Body of pancreas (tissue), 4 donors: ENCODE measurements at places on chromosomes 1 and 21. TPM values are rescaled to one million over a fixed set of nuclear protein-coding genes. Genes with fewer than 3 reads are reported as not detected.

DNA sequence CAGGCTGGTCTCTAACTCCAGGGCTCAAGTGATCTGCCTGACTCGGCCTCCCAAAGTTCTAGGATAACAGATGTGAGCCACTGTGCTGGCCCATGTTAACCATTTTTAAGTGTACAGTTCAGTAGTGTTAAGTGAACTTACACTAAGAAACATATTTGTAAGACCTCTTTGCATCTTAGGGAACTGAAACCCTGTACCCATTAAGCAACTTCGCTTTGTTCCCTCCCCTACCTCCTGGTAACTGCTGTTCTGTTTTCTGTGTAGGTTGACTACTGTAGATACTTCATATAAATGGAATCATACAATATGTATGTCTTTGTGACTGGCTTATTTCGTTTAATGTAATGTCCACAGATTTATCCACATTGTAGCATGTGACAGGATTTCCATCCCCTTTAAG, 11.0 kb downstream of the NUDC start:
- peaks cover under 1% of the 10 kb centered on the region for H3K4me1 ChIP-seq
- H3K36me3 ChIP-seq: peaks cover 4% of the 10 kb centered on the region
- H3K27ac ChIP-seq: no peak overlapping the region
- DNase-seq: no peak

GRCh38 chr1:109890115-109890953, 20.3 kb upstream of the CSF1 start:
- no peaks in the 10 kb centered on the region for H3K27me3 ChIP-seq
- no peak overlapping the region for H3K27ac ChIP-seq
- H3K4me1 ChIP-seq: peaks cover 16% of the 10 kb centered on the region
- H3K4me3 ChIP-seq: no peak overlapping the region
- H3K36me3 ChIP-seq: no peaks in the 10 kb centered on the region
- DNase-seq: no peak

The ALG14 gene
- total RNA-seq: 0.99 TPM

The AK5 gene
- total RNA-seq: not detected

The C1QA gene
- total RNA-seq: 29.7 TPM

GRCh38 chr21:35566874-35567273, 493.5 kb downstream of the SETD4 start:
- H3K27me3 ChIP-seq: no peaks in the 10 kb centered on the region
- H3K36me3 ChIP-seq: no peaks in the 10 kb centered on the region
- no peak overlapping the region for H3K27ac ChIP-seq
- H3K4me3 ChIP-seq: no peak overlapping the region

DNA sequence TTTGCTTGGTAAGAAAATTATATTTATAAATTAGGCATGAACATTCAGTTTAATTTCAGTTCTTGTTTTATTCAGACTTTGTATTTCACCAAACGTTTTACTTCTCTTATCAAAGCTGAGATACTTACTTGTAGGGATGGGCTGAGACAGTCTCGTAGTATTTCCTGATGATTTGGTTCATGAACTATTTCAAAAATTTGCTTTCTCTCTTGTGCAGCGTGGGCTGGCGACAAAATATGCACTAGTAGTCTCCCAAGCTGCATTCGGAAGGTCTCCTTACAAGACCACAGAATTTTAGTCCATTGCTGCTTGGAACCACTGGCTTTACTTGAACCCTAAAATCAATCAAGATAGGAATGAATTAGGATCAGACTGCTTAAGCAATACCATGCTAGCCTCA, 91.7 kb upstream of the GNG4 start:
- H3K4me3 ChIP-seq: no peak overlapping the region
- H3K4me1 ChIP-seq: no peaks in the 10 kb centered on the region
- no peaks in the 10 kb centered on the region for H3K27me3 ChIP-seq
- DNase-seq: no peak
- H3K36me3 ChIP-seq: peaks cover 4% of the 10 kb centered on the region

- H3K27me3 ChIP-seq: no peaks in the 10 kb centered on the region
- H3K4me3 ChIP-seq: no peak overlapping the region
- H3K27ac ChIP-seq: no peak overlapping the region
- no peaks in the 10 kb centered on the region for H3K36me3 ChIP-seq
Measured at GRCh38 chr21:30839304-30839703, 9.7 kb upstream of the KRTAP7-1 start.

DNA sequence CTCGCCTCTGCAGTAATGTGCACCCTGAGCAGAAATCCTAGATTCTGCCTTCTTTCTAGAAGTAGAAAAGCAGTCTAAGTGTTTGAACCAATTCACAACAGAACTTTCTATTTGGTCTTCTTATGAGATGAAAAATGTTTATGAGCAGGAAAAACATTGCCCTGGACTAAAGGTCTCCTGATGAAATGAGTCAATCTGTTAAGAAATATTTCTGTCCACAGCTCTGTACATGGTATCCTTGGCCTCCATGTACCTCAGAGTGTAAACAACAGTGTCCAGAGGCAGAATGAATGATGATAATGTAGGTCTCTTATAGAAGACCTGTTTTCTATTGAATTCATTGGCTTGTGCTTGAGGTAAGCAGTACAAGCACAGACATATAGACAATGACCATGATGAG, 6.2 kb upstream of the APCS start:
- no peak for DNase-seq
- H3K27ac ChIP-seq: no peak overlapping the region
- H3K27me3 ChIP-seq: no peaks in the 10 kb centered on the region

GRCh38 chr1:76881762-76882161, 14.5 kb downstream of the ST6GALNAC5 start:
- H3K27ac ChIP-seq: no peak overlapping the region
- no peaks in the 10 kb centered on the region for H3K36me3 ChIP-seq
- no peak for DNase-seq

DNA sequence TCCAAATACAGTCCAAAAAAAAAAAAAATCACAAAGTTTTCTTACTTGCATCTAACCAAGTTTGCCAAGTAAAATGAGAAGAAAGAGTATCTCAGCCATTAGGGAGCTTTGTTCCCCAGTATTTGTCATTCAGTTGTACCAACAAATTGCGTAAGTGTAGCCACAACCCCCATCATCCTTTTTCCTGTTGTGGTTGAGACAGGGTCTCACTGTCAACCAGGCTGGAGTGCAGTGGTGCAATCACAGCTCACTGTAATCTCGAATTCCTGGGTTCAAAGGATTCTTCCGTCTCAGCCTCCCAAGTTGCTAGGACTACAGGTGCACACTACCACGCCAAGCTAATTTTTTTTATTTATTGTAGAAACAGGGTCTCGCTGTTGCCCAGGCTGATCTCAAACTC, 9.5 kb downstream of the STX6 start:
- no peaks in the 10 kb centered on the region for H3K36me3 ChIP-seq
- no peak overlapping the region for H3K4me3 ChIP-seq
- no peak for DNase-seq
- H3K4me1 ChIP-seq: peaks cover 13% of the 10 kb centered on the region
- H3K27me3 ChIP-seq: no peaks in the 10 kb centered on the region
- no peak overlapping the region for H3K27ac ChIP-seq

GRCh38 chr1:78527706-78528105, 36.9 kb downstream of the PTGFR start:
- no peak overlapping the region for H3K4me3 ChIP-seq
- H3K27me3 ChIP-seq: no peaks in the 10 kb centered on the region
- H3K4me1 ChIP-seq: no peaks in the 10 kb centered on the region
- no peaks in the 10 kb centered on the region for H3K36me3 ChIP-seq
- no peak for DNase-seq
- no peak overlapping the region for H3K27ac ChIP-seq

The SMYD3 gene
- total RNA-seq: 13.5 TPM

DNA sequence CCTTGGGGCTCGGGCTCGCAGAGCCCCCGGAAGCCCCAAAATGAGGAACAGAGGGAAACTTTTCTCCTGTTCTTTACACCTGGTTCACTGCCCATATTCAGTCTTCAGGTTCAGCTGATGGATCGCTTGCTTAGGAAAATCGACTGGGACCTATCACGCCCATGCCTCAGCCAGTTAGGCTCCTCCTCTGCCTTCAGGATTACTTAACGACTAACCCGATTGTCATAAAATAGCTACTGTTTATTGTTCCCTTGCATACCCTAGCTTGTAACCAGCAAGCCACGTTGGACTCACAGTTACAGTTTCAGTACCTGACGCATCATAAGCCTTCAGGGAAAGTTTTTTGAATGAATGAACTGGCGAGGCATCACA, 692 bp downstream of the TARDBP start:
- DNase-seq: no peak
- H3K27me3 ChIP-seq: no peaks in the 10 kb centered on the region
- H3K36me3 ChIP-seq: peaks cover 23% of the 10 kb centered on the region
- H3K4me1 ChIP-seq: peaks cover 30% of the 10 kb centered on the region
- H3K27ac ChIP-seq: peak overlapping the region; percentile 97

The LRRC39 gene
- not detected for total RNA-seq

- no peak overlapping the region for H3K27ac ChIP-seq
- no peak for DNase-seq
- H3K4me3 ChIP-seq: no peak overlapping the region
Measured at GRCh38 chr21:26597031-26597430, 23.9 kb upstream of the CYYR1 start.

The LDLRAP1 gene
- total RNA-seq: 20.8 TPM

DNA sequence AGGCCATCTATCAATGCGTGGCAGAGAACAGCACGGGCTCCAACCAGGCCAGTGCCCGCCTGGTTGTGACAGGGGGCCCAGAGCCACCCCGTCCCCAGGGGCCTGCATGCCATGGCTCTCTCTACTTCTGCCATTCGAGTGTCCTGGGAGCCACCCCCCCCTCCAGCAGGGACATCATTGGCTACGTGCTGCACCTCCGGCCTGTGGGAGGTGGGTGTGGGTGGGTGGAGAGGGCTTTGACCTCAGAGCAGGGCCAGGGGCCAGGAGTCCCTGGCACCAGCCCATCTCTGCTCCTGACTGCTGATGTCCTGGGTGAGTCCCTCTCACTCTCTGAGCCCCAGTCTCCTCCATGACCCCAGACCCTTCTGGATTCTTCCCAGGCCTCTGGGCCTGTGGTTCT, 25.3 kb downstream of the SLC27A3 start:
- no peak for DNase-seq
- no peak overlapping the region for H3K4me3 ChIP-seq
- no peaks in the 10 kb centered on the region for H3K27me3 ChIP-seq

GRCh38 chr1:93036672-93037071, 42.4 kb upstream of the MTF2 start:
- no peak for DNase-seq
- H3K4me1 ChIP-seq: no peaks in the 10 kb centered on the region
- no peaks in the 10 kb centered on the region for H3K27me3 ChIP-seq
- H3K36me3 ChIP-seq: no peaks in the 10 kb centered on the region
- no peak overlapping the region for H3K4me3 ChIP-seq

DNA sequence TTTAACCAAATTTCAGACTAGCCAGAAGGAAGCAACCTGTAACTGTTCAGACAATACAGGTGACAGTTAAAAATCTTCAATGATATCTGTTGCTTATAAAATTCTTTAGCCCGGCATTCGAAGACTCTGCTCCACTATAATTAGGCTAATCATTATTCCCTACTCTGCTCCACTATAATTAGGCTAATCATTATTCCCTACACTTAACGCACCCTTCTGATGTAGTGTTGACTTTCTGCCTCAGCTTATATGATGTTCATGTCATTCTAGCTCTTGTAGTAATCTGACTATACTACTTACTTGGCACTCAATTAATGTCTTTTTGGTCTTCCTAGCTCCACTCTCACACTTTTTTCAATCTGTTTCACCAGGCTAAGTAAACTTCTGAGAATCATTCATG, 13.3 kb downstream of the TESK2 start:
- H3K27me3 ChIP-seq: no peaks in the 10 kb centered on the region
- no peak for DNase-seq
- H3K27ac ChIP-seq: no peak overlapping the region
- H3K36me3 ChIP-seq: no peaks in the 10 kb centered on the region
- no peaks in the 10 kb centered on the region for H3K4me1 ChIP-seq
- no peak overlapping the region for H3K4me3 ChIP-seq

DNA sequence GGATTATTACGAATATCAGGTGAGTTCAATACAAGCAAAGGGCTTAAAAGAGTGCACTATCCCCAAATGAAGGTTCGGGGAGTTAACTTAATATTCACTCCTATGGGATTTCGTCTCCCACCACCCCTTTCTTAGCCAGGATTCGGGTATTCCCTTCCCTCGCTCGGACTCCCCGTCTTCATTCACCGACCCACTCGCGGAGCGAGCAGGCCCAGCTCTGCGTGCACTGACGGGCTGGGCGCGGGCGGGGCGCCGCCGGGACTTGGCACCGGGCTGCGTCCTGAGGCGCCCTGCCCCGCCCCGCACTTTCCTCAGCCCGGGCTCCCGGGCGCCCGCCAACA, 7.7 kb upstream of the MPZL1 start:
- no peaks in the 10 kb centered on the region for H3K27me3 ChIP-seq
- H3K27ac ChIP-seq: peak overlapping the region; percentile 78
- H3K36me3 ChIP-seq: no peaks in the 10 kb centered on the region
- H3K4me3 ChIP-seq: peak overlapping the region; percentile 31

DNA sequence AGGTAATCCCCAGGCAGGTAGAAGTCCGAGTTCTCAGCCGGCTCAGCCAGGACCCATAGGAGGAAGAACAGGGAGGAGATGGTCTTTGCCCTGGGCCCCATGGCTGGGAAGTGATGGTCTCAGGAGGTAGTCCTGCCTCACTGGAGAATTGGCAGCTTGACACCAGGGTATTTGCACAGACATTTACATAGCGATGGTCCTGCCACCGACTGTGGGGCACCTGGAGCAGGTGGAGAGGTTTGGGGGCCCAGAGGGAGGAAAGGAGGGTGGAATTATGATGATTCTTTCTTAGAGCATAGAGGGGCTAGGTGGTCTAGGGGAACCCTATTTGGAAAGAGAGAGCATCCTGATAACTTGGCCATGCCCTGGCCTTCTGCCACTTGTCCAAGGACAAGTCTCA, at the start of gene TAS1R2:
Gene TAS1R2, minus strand, starts transcription at position 101 of the 400 bp plus-strand sequence. Its CDS starts 0 bp downstream, at position 101.
- H3K27me3 ChIP-seq: no peaks in the 10 kb centered on the region
- no peaks in the 10 kb centered on the region for H3K36me3 ChIP-seq
- no peak within 1 kb of the TSS for H3K27ac ChIP-seq

The PLA2G2F gene
- not detected for total RNA-seq

DNA sequence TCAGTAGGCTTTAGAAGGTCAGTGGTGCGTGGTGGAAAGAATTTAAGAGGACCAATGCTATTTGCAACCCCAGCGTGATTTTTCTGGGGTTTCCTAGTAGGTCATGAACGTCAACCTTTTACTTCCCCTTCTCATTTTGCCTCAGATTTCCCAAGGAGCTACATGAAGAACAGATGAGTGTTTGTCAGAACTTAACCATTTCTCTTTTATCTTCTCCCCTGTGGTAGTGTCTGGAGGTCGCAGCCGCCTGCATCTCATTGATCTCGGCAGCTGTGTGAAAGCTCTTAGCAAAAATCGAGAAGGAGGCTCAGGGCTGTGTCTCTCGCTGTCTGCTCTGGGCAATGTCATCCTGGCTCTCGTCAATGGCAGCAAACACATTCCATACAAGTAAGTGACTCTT, 491.1 kb downstream of the KIF26B start:
- H3K27me3 ChIP-seq: no peaks in the 10 kb centered on the region
- no peak for DNase-seq
- H3K27ac ChIP-seq: no peak overlapping the region
- H3K36me3 ChIP-seq: no peaks in the 10 kb centered on the region
- H3K4me3 ChIP-seq: no peak overlapping the region

The NOS1AP gene
- total RNA-seq: 3.1 TPM

The PLA2G2D gene
- total RNA-seq: not detected
